ENCODE measurements at places on chromosomes 3 and 15.

DNA sequence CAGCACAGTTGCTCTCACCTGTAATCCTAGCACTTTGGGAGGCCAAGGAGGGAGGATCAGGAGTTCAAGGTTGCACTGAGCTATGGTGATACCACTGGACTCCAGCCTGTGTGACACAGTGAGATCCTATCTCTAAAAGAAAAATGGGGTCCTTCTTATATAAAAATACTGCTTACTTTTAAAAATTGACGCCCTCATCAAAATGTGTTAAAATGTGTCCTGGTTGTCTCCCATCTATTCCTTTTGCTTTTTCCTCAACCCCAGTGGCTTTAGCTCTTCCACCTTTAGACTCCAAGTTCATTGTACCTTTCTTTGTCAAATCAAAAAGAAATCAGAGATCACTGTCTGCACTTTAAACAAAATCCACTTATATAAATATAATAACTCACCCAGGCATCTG, 60.3 kb upstream of the GPD1L start:
- no peak for DNase-seq

DNA sequence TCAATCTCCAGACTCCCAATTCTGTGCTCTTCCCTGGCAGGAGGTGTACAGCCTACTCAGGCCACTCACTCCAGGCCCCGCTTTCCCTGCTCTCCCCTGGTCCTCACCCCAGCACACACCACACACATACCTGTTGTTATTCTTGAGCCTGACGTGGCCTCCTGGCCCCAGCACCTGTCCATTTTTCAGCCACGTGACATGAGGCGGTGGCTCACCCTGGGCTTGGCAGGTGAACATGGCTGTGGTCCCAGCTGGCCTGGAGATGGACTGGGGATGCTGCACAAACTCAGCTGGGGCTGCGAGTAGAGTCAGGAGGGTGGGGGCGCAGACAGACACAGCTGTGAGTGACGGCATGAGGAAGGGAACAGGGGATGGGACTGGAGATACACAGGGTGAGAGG, 27.3 kb downstream of the RNU5B-1 start:
- DNase-seq = no peak

- DNase-seq = no peak
Observed at GRCh38 chr3:4908433-4909156, 70.6 kb upstream of the BHLHE40 start.

DNA sequence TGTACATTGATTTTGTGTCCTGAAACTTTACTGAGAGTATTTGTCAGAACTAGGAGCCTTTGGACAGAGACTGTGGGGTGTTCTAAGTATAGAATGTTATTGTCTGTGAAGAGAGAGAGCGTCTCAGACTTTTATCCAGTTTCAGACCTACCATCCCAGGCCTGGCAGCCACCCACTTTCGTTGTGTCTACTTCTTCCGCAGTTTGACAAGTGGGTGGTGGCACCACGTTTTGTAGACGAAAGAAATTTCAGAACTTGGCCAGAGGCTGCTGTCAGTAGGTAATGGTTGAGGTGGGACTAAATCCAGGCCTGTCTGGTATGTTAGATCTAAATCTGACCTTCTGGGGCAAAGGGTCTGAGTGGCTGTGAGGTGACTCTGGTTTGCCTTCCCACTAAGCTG, 13.4 kb upstream of the TRAK1 start:
- DNase-seq = no peak

- DNase-seq = no peak
Observed at GRCh38 chr15:41020311-41020710, 67.0 kb downstream of the CHAC1 start.

DNA sequence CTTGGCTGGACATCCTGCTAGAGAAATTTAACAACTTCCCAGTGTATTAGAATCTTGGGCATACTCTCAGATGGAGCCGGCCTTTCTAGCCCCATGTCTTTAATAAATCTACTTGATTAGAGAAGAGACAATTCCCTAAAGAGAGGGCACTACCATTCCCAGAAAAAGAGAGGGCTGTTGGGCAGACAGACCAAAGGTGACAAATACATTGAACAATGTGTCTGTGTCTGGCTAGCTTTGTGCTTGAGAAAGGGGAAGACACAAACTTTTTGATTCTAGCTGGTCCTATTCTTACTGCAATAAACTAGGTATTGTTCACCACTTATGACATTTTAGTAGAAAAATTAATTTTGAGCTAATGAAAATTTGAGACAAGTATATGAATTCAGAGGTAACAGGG, 57.7 kb downstream of the DUT start:
- DNase-seq = no peak

GRCh38 chr3:59517388-59517787, 467.6 kb upstream of the CFAP20DC start:
- DNase-seq = no peak

- no peak for DNase-seq
Observed at GRCh38 chr3:8001307-8001706, 500.3 kb upstream of the LMCD1 start.

GRCh38 chr3:31210068-31210645, 315.7 kb upstream of the GADL1 start:
- no peak for DNase-seq

DNA sequence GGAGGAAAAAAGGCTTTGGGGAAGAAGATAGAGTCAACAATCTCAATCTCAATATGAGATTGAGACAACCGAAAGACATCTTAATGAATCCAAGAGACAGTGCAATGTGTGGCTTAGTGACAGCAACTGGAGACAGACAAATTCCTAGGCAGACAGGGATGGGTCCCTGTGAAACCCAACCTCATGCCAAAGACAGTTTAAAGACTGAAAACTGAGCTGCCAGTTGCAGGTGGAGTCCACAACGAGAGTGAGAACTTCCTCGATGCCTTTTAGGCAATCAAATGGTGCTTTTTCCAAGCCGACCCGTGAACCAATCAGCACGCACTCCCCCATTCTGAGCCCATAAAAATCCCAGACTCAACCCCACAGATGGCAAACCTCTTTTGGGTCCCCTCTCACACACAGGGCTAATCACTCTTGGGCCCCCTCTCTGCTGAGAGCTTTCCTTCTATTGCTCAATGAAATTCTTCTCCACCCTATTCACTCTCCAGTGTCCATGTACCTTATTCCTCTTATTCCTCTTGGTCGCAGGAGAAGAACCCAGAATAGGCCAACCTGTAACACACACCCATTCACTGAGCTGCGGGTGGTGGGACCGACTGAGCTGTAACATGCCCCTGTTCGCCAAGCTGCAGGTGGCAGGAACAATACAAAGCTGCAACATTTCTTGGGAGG, 34.8 kb downstream of the ZMAT3 start:
- DNase-seq = no peak

- DNase-seq = no peak
Observed at GRCh38 chr3:71067977-71068654, 515.4 kb downstream of the FOXP1 start.

- no peak for DNase-seq
Observed at GRCh38 chr3:140351466-140351865, 326.4 kb upstream of the TRIM42 start.

DNA sequence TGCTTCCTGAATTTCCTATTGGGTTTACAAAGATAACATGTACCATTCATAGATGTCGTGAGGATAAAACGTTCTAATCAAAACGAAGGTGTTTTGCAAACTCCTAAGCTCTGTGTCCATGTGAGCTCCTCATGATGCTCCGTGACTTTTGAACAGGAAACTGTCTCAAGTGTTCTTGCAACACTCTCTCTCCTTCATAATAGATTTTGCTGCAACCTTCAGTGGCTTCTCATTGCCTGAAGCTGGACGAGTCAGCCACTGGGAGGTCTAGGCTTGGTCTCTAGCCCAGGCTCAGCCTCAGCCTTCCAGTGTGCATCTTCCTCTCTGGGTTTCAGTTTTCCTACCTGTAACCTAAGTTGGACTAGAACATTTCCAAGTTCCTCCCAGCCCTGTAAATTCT, 18.7 kb upstream of the BCL2A1 start:
- DNase-seq = peak; percentile 49

- no peak for DNase-seq
Observed at GRCh38 chr3:88312256-88312655, 162.5 kb downstream of the C3orf38 start.

DNA sequence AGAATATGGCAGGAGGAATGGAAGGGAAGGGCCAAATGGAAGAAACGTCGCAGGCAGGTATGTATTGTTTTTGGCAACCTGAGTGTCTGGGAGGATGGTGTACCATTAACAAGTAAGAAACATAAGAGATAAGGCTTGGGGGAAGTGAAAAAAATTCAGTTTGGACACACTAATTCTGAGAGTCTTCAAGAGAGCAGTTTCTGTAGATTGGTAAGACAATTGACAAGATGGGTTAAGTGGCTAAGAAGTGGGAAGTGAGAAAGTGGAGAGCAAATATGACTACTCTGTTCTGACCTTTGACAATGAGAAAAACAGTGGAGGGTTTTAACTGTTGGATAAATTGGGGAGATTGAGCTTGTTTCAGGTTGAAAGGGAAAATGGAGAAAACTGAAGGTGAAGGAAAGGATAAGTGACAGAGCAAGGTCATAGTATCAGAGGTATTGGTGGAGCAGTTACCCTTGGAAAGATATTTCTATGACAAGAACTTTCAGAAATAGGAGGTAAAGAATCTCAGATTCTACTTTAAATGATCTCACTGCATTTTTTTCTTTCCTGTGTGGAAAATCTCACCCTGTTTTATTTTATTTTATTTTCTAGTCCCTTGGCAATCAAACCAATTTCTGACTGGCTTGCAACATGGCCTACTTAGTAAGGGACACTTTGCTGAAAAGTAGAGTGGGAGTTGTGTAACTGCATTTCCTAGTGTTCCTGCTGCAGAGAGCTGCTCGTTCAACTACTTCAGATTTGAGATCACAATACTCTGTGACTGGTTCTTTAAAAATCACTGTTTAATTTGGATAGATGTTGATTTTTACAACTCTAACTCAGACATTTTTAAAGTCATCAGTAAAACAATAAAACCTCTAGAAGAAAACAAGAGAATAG, 23.1 kb upstream of the GABPB1 start:
- DNase-seq = peak; percentile 24

DNA sequence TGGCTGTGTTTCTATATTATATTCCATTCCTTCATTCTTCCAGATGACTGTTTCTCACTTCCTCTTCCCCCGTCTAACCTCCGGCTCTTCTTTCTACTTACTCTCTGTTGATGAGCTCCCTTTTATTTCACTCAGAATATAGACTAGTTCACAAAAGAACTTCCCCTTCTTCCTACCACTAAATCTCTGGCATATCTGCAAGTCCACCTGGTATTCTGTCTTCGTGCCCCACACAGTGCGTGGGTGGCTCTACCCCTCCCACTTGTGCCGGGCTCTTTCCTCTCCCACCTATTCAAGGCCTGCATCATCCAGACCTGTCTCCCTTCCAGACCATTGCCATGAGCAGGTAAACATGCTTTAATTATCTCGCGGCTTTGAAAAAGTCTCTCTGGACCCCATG, 73.0 kb downstream of the SCN10A start:
- DNase-seq = no peak

Measured in AG10803 (cell line).